ENCODE measurements at places on chromosomes 6 and 20.

- DNase-seq, result no peak
These were observed 417.9 kb downstream of the CD109 start for GRCh38 chr6:74113901-74114300.

DNA sequence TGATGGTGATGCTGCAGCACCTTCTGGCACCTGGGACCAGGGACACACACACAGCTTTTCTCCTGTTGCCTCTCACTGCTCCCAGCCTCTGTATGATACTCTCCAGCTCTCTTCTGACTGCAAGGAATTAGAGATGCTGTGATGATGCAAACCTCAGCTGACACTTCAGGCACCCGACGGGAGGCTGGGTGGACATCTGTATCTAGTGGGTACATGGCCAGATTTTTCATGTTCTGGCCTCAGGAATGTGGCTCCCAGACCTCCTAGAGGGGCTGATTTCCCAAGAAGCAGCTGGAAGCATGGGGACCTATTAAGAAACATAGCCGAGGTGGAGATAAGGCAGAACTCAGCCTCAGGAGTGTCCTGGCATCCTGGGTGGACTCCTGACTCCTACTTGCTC, 6.8 kb upstream of the EPB41L1 start:
- DNase-seq, result no peak

DNA sequence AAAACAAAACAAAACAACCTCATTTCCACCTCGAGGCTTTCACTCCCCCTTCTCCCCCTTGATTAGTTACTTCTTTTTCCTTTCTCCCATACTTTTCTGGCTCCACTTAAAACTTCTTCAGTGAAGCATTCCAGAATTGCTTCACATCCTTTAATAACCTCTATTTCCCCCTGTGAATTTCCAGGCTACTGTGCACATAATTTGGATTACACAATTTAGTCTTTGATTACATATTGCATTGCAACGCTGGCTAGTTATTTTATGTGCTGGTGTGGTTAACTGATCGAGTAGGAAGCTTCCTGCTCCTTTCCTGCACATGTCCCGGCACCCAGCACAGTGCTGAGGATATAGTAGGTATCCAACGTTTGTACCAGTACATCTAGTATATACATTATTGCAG, 28.1 kb upstream of the EEF1E1 start:
- no peak for DNase-seq

DNA sequence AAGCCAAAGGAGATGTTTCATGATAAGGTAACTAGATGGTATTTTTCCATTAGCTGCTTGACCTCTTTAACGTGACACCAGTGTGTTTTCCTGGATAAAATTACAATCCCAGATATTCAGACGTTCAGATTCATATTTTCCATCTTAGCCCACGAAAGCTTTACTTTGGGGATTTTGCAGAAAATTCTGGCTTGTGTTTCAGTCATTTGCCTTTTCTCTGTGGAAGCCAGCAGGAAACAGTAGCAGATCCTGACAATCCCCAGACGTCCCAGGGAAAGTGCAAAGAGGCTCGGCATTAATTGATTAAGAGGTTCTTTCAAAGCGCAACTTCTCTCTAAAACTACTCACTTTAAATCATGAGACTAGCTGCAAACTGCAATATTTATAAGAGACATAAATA, 243.6 kb downstream of the UST start:
- DNase-seq, result no peak

DNA sequence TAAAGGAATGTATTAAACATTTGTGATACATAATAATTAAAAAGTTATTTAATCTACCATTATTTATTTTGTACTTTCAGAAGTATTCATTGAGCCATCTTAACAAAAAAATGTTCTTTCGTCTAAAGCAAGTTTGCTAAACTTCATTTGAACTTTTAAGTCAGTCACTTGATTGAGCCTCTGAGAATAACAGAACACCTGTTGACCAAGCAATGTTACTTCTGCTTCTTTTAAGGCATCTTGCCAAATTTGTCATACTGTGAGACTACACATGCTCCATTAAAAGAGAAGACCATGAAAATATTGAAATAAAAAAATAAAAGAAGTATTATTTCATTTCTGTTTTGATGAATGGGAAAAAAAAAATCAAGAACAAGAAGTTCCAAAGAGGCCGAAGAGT, 141.8 kb upstream of the BMP5 start:
- DNase-seq, result no peak

Data from GDM1 (cell line).